Esophagus muscularis mucosa (tissue), 4 donors: ENCODE measurements at places on chromosomes 2 and 18. TPM values are rescaled to one million over a fixed set of nuclear protein-coding genes. Genes with fewer than 3 reads are reported as not detected.

DNA sequence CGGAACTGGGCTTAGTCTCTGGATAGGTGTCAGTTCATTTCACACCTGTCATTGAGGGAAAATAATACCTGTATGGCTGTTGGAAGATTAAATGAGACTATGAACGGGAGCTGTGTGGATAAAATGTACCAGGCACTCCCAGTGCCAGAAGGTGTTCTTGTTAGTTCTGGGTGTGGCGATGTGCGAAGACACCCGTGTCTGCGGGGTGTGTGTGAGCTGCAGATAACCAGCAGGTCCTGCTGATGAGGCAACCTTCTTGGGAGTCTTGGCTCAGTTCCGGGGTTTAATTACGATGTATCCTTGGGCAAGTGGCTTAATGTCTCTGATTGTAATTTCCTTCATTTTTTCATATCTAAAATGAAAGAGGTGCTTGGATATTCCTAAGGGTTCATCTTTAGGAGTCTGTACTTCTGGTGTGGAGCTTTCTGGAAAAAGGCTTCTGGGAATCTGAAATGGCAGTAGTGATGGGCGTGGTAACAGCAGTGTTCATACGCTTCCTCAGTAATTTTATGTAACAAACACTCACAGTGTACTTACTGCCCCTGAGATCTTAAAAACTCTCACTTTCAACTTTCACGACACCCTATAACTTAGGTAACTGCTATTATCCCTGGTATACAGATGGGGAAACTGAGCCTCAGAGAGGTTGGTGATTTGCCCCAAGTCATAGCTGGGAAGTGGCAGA lies 35.0 kb downstream of the NEDD4L start:
- DNase-seq: no peak

Gene CHRNG
- not detected for total RNA-seq

- no peak for DNase-seq
These were observed 6.0 kb upstream of the ALPI start for GRCh38 chr2:232449964-232450363.

GRCh38 chr2:217402761-217403383 lies 543.0 kb upstream of the TNP1 start:
- peak; percentile 90 for DNase-seq

DNA sequence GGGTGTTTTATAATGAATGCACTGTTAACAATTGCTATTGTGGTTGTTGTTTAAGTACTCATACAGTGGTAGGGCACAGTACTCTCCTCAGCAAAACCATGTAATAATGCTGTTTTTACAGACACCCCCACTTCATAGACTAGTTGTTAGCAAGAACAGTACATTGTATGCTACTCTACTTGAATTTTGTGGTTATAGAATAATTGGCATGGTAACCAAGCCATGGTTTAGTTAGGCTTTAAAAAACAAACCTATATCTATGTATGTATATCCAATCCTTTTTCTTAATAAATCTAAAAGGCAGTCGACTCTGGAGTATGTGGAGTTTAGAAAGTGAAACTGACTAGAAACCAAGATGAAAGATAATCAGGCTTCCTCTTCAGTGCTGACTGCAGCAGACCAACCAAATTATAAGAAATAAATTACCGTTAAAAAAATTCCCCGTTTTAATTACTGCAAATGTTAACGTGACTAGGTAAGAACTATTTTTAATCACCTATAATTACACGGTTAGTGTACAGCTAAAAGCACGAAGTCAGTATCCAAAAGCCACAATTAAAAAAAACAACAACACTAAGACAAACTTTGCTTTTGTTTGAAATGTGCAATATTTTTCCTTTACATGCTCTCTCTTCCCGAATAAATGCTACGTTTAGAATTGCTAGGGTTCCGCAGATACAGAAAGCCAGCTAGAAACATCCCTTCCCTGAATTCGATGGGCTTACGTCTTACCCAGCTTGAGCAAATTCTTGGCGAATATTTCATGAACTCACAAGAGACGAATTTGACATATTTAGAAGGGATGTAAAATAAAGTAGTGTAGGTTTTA lies 113.3 kb upstream of the SERTAD2 start:
- no peak for DNase-seq

Gene C2orf66
- total RNA-seq: not detected

Gene RAMP1
- 172 TPM for total RNA-seq

- peak; percentile 91 for DNase-seq
These were observed 32.9 kb downstream of the KCNE4 start for GRCh38 chr2:223084873-223085272.

Gene LOXHD1
- 0.50 TPM for total RNA-seq

- no peak for DNase-seq
These were observed 61.4 kb upstream of the NEUROD1 start for GRCh38 chr2:181741756-181742155.

Gene GPR35
- 1.9 TPM for total RNA-seq

GRCh38 chr18:12751503-12751884 lies 48.7 kb downstream of the PSMG2 start:
- no peak for DNase-seq

DNA sequence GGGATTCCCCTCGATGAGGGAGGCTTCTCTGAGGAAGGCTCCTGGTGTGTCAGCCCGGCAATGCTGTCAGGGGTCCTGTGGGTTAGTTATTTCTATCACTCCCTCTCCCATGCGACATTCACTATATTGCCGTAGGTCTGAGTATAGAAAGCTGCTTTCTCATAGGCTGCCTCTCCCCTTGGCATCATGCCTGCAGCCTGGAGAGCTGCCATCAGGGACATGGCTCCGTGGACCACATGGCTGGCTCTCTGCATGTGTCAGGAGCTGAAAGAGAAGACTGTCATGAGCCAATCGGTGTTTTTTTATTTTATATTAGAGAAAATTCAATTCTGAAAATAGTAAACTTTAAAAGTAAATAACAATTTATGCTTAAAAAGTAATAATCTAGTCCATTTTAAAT lies 198.0 kb downstream of the CDH20 start:
- no peak for DNase-seq

Gene TPRKB
- total RNA-seq: 30.3 TPM

- DNase-seq: no peak
These were observed 21.1 kb downstream of the KIF5C start for GRCh38 chr2:148896136-148896535.

DNA sequence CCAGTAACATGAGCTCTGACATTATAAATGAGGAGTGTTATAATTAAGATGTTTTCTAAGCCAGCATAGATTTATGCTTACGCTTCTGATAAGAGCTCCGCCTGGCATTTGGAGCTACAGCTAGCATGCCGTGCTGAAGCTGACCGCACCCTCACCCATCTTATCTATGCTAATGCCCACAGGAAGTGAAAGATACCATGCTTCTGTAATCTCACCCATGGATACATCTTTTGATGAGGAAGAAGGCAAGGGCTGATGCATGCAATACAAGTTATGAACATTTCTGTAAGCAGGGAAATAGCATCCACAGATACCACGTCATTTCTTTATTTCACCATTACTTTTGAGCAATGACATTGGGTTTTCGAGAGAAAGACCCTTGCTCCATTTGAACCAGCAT lies 82.3 kb downstream of the ARL4C start:
- no peak for DNase-seq

Gene RFX8
- total RNA-seq: 0.91 TPM

Gene IL1A
- total RNA-seq: not detected

DNA sequence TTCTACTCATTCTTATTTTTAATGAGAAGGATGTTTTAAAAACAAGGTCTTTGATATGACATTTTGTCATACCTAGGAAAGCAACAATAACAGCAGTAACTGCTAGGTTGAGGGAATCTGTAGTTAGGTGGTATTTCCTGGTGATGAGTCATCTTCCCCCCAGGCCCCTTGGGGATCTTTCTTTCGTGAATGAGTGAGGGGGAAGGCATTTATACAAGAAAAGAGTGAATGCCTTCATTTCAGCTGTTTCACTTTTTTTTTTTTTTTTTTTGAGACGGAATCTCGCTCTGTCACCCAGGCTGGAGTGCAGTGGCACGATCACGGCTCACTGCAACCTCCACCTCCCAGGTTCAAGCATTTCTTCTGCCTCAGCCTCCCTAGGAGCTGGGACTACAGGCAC lies 108.6 kb downstream of the MAP4K4 start:
- DNase-seq: no peak

DNA sequence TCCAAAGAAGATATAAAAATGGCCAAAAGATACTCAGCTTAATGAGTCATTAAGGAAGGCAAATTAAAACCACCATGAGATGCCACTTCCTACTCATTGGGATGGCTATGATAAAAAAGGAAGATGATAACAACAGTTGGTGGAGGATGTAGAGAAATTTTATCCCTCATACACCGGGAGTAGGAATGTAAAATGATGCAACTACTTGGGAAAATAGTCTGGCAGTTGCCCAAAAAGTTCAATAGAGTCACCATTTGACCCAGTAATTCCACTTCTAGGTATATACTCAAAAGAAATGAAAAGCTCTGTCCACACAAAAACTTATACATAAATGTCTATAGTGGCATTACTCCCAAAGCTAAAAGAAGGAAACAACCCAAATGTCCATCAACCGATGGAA lies 10.1 kb upstream of the SULT1C2 start:
- DNase-seq: no peak

- DNase-seq: no peak
These were observed 252.8 kb downstream of the MREG start for GRCh38 chr2:215760557-215760956.
